Activated naive CD4-positive, alpha-beta T cell treated with anti-CD3 and anti-CD28 coated beads, Interleukin-2, amount 50 U/mL, for 72 hours (primary cell): ENCODE measurements at places on chromosomes 6 and 20.

- DNase-seq: no peak
Measured at GRCh38 chr6:6883011-6883410, 224.8 kb upstream of the RREB1 start.

- no peak for DNase-seq
Measured at GRCh38 chr20:38156888-38157634, 8.0 kb downstream of the TGM2 start.

GRCh38 chr20:58198901-58199355 is 29.5 kb downstream of the ANKRD60 start:
- no peak for DNase-seq

DNA sequence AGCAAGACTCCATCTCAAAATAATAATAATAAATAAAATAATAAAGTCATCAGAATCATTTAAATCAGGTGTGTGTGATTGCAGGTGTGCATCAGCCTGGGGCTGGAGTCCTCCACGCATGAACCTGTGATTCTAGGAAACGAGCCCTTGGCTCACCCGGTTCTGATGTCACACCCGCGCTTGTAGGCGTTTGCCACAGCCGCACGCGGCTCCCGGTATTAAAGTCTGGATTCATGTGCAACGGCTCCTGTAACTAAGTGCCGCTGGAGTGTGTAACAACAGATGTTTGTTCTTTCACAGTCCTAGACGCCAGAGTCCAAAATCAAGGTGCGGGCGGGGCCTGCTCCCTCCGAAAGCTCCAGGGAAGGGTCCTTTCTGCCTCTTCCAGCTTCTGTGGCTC is 45.2 kb downstream of the KCNQ2 start:
- DNase-seq: no peak

DNA sequence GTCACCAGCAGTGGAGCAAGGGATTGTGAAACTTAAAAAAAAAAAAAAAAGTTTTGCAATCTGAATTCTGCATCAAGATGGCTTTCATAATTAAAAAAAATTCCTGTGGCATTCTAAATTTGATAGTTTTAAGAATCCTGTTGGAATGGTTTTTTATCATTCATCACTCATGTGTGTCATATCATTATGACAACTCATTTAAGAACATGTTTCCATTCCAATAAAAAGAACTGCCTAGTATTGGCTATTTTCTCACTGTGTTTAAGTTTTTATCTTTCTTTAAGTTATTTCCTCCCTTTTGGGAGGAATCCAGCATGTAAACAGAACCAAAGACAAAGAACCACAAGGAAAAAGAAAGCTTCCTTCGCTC is 26.2 kb upstream of the RHAG start:
- no peak for DNase-seq

GRCh38 chr6:106789428-106790148 is 160.2 kb downstream of the QRSL1 start:
- no peak for DNase-seq
